Stimulated activated CD8-positive, alpha-beta memory T cell treated with anti-CD3 and anti-CD28 coated beads, Interleukin-15, amount 100 ng/mL, for 4 hours (primary cell): ENCODE measurements at places on chromosomes 16 and 17.

DNA sequence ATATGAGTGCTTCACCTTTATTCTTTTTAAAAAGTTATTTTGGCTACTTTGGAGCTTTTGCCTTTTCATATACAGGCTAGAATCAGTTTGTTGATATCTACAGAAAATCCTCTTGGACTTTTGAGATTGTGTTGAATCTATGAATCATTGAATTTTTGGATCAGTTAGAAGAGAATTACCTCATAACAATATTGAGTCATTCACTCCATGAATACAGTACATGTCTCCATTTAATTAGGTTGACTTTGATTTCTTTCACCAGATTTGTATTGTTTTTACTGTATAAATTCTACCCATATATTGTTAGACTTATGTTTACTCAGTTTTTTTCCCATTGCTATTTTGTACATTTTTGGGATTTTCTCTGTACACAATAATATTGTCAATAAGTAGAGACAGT, 54.4 kb downstream of the TAOK1 start:
- no peak for DNase-seq

DNA sequence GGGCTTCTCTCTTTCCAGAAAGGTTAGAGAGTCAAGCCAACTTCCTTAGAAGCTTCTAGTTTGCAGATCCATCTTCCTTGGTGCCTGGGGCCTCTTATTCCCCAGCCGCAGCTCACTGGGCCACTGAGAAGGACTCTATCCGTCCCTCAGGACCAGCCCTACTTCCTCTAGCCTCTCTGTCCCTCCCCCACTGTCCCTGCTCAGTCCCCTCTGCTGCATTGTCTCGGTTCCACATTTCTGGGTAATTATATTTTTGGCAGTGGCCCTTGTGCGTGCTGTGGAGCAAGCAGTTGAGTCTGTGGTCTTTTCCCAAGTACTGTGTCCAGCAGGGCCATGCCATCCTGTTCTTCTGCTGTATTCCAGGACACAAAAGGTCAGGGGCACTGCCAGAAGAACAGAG, 17.8 kb downstream of the IRX3 start:
- no peak for DNase-seq

DNA sequence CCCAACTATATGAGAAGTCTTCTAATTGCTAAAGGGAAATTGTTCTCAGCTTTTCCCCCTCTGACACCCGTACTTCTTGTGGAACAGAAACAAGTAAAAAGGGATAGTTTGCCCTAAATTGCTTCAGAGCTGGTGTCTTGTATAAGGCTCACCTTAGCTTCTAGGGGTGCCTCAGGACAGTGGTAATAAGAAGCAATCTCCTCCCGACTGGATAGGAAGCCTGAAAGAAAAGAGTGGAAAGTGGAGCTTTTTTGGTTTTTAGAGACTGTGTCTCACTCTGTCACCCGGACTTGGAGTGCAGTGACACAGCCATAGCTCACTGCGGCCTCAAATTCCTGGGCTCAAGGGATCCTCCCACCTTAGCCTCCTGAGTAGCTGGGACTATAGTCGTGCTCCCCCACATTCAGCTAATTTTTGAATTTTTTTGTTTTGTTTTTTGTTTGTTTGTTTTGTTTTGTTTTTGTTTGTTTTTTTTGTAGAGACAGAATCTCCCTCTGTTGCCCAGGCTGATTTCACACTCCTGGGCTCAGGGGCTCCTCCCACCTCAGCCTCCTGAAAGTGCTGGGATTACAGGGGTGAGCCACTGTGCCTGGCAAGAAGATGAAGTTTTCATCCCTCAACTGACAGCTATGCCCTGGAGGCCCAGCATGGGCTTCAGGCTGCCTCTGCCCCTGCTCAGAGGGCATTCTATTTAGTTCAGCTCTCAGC, 3.4 kb downstream of the TAT start:
- no peak for DNase-seq

- no peak for DNase-seq
These were observed at the start of gene USP6 for GRCh38 chr17:5115673-5116651. Gene USP6, plus strand, starts transcription at chr17:5116032. Its CDS starts 14,336 bp downstream, at chr17:5130368.

GRCh38 chr17:70752966-70753467, 583.7 kb downstream of the KCNJ2 start:
- no peak for DNase-seq

- DNase-seq = no peak
These were observed 187.4 kb upstream of the CACNG5 start for GRCh38 chr17:66647391-66647983.

DNA sequence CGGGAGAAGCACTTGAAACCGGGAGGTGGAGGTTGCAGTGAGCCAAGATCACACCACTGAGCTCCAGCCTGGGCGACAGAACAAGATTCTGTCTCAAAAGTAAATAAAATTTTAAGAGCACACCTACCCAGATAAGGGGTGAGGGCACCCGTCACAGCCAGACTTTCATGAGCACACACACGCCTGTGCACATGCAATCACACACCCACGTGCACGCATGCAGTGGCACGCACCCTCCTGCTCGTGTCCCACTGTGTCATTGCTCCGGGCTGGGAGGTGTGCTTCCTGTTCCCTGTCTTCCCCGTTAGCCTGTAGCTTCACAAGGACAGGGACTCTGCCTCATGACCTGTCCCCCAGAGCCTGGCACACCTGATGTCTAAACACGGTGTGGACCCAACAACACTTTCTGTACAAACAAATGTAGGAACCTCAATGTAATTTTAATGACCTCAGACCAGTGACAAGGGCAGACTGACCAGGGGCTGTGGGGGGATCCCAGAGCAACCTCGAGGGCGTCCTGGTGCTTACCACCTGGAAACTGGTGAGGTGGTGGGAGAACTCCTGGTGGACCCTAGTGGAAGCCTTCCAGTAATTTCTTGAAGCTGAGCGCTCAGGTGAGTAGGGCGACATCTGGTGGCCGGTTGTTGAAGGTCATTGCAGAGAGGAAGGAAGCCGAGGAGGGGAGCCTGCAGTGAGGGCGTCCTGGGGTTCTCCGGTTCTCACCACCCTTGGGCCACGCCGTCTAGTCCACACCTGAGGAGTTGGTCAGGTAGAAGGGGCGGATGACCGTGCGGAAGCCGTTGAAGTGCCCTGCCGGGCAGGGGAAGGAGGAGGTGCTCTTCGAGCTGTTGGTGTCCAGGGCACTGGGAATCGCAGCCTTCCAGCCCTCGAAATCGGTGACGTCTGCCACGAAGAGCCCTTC, 8.6 kb downstream of the LGALS3BP start:
- DNase-seq = peak; percentile 32

- peak; percentile 17 for DNase-seq
These were observed at the start of gene FZD2 for GRCh38 chr17:44556832-44557606. Gene FZD2, plus strand, starts transcription at chr17:44557484. Its CDS starts 205 bp downstream, at chr17:44557689.

- DNase-seq = no peak
These were observed 6.8 kb downstream of the PCTP start for GRCh38 chr17:55757659-55758058.

- no peak for DNase-seq
These were observed 4.1 kb upstream of the C1QTNF1 start for GRCh38 chr17:79019632-79020584.

- peak; percentile 43 for DNase-seq
These were observed 8.1 kb upstream of the CPNE2 start for GRCh38 chr16:57084257-57084770.

- DNase-seq = peak; percentile 74
These were observed 38.6 kb upstream of the SLFN13 start for GRCh38 chr17:35486920-35487732.

DNA sequence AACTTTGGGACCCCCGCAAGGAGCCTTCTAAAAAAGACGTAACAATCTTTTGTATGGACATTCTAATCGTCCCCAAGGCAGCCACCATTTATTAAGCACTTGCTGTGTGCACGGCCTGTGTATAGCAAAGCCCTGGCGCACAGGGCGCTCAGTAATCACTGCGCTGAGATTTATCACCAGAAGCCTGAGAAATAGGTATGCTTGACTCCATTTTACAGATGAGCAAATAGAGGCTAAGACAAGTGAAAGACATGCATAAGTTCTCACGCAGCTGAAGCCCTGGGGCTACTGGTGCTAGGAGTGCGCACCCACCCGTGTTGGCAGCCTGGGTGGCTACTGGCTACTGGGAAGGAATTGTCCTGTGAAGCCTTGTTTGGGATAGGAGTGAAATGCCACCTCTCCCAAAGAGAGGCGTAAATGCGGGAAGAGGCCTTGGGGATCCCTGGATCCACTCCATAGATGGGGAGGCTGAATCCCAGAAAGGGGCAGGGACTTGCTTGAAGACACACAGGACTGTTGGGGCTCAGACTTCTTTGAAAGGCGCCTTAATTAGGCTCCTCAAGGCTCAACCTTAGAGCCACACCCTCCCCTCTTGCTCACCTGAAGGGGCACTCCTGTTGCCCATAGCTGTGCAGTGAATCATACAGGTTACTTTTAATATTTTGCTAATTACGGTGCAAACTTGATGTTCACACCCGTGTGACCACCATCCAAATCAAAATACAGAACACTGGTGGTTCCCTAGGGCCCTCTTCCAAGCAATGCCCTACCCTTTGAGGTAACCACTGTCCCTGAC, 634 bp upstream of the NATD1 start:
- DNase-seq = no peak

DNA sequence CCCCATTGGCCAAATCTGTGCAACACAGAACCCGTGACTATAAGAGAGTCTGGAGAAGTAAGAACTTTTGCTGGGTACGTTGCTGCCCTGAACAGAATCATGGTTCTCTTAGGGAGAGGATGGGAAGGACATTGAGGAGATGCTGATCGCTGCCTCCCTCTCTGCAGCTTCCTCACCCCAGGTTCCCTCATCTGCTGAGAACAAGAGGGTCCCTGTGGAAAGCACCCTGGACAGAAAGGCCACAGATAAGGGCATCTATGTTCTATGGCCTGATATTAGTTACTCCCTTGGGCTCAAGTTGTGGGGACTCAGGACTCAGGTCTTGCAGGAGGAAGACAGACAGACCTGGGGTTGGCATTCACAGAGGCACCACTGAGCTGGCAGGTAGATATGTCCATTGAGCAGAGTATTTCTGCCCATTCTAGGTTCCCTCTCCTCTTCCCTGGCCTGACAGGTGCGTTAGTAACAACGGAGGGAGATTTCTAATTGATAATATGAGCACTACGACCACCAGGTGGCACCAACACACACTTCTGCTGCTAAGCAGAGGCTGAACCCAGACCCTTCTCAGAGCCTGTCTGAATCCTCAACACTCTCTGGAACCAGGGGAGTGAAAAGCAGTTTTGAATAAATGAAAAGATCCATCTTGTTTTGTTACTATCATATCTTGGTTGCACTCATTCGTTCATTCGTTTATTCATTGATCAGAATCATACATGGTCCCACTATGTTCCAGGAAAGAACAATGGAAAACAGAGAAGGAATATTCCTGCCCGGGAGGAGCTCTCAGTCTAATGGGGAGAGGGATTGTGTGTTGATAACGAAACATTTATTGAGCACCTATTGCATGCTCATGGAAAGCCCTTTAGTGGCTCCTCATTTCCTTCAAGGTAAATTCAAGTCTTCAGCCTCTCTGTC, 56.4 kb downstream of the SLC6A2 start:
- DNase-seq = peak; percentile 19

GRCh38 chr16:60304066-60304465, 1570.0 kb upstream of the GOT2 start:
- no peak for DNase-seq

DNA sequence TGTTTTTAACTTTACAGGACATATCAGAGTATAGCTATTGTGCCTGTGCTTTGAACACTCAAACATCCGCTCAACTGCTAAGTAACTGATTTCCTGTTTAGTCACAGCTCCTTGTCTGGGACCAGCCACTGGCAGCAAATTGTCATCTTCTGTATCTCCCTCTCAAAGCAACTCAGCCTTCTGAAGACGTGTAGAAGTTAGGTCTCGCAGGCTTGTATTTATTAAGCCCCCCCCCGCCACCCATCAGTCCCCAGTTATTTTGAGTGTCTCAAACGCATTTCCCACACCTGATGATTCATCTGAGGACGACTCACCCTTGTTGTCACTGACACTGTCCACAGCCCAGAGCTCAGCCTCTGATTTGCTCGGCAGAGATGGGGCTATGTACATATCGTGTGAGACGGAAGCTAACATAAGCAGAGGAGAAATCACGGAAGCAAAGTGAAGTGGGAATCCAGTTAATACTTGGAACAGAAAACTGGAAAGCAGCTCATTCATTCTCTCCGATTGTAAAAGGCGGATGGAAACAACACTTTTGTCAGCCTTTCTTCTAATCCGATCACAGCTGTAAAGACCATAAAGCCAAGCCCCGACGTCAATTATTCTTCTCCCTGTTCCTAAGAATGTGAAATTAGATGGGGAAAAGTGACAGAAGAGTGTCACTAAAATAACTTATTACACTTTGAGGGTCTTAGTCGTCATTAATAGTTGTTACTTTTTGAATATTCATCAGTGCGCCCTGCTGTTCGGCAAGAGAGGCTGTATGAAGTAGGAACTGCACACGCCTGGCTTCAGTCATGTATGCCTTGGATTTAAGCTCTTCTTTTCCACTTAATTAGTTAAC, 64.2 kb downstream of the PITPNC1 start:
- peak; percentile 57 for DNase-seq

DNA sequence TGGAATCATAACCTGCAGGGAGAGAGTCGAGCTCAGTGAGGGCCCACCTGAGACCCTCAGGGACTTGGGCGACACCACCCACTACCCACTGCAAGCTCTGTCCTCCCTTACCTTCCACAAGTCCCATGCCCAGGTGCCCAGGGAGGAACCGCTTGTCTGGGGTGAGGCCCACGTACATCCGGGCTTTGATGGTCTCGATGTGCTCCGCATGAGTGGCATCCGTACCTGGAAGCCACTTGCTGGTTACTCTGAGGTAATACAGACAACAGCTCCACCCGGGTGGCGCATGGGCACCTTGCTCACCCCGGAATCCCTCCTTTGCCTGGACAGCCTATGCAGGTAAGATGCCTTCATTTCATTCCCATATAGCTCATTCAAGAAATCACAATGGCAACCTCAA, 24.8 kb downstream of the MIEF2 start:
- no peak for DNase-seq

DNA sequence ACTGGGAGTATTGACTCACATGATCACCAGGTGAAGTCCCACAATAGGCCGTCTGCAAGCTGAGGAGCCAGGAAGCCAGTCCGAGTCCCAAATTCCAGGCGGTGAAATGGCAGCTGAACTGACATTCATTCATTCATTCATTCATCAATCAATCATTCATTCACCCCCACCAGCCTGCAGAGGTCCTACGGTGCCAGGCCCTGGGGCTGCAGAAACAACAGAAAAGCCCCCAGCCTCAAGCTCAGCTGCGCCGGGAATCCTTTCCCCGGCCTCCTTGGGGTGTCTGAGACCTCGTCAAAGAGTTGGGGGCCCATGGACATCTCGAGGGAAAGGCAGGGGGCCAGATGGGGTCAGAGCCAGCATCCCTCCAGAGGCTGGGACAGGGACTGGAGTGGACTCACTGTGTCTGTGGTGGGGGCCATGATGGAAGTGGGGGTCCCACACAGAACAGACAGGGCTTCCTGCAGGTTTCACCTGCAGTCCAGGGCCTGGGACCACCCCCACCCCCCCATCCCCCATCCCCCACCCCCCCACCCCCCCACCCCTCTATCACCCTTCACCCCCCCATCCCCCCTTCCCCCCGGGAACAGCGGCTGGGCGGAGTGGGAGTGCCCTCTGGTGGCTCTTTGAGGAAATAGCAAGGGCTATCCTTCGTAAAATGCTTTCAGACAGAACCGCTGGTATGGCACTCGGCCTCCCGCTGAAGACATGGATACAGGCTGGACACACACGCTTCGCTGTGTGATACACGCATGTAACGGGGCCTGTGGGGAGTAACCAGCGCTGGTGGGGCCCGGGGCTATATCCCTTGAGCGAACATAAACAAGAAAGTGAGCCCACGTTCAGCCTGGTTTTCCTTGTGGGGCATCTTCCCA, 8.5 kb upstream of the ZC3H18 start:
- DNase-seq = peak; percentile 28
